ENCODE measurements at places on chromosomes 13 and 19.

DNA sequence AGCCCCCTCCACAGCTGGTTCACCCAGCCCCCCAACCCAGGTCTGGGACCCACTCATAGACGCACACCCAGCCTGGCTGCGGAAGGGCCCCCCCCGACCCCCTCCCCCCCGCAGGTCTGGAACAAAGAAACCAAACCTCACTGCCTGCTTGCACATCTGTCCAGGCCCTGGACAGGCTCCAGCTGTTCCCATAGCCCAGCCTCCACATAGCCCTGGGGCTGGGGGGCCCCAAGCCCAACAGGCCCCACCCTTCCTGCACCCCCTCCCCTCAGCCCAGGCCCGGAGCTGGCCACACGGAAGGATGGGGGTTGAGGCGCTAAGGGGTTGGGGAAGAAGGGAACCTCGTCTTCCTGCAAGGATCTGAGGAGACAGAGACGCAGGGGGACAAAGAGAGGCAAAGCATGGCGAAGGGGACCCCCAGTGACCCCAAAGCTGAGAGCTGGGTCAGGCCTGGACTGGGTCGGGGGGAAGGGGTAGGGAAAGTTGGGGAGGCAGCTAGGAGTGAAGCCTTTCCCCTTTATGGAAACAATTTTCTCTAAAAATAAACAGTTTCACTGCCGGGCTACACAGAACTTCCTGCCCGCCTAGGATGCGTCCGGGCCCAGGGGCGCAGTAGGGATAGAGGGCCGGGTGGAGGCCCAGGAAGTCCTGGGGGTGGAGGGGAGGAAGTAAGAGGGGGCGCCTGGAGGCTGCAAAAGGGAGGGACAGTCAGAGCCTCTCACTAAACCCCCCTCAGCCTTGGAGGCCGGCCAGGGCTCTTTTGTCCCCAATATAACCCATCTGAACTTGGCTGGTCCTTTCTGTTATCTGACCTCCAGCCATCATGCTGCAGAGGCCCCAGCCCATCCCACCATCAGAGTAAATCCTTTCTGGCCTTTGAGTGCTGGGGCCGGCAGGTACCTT lies 2.4 kb downstream of the KANK2 start:
- no peak for DNase-seq

DNA sequence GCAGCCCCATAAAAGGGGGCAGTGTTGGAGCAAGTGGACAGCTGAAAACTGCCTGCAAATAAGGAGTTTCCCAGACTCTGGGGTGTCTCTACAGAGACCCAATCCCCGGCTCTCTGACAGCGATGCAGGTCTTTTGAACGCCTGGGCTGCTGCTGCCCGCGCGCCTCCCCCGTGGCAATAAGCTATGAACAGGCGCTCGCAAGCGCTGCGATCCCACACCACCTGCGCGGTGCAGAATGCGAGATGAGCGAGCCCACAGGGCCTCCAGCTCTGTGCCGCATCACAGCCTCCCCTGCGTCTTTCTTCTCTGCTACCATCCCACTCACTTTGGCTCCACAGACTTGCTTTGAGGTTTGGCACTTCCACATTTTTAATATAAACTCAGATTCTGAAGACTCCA lies 62.3 kb downstream of the KCTD15 start:
- DNase-seq = no peak

GRCh38 chr13:111021270-111021669 lies 93.8 kb upstream of the ARHGEF7 start:
- no peak for DNase-seq

- DNase-seq = no peak
Observed at GRCh38 chr13:99721606-99722337, 220.5 kb downstream of the TM9SF2 start.

DNA sequence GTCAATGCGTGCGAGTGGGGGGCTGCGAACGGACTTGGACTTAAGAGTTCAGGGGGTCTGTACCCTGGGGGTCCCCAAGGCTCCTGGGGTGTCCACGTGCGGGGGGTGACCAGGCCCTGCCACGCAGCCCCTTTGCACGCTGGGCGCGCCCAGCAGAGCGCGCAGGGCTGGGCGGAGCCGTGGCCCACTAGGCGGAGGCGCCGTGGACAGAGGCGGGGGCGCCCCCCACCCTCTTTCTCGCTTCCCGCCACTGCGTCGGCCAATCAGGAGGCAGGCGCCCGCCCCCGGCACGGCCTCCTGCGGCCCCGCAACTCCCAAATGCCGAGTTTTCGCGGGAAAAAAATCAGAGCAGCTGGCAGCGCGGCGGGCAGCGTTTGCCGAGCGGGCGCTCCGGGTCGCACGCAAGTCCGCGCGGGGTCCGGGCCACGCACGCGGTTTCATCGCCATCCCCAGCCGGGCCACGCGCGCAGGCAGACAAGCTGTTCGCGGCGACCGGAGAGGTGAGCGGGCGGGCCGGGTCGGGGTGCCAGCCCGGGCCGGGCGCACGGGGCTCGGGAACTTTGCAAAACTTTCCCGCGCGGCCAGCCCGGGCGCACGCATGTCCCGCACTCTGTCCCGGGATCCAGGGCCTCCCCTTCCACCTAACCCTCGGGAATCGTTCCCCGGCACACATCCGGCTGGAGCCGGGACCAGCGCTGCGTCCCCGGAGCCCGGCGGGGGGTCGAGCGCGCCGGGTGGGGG lies at the start of gene UHRF1:
Gene UHRF1, plus strand, starts transcription at position 346 of the 741 bp plus-strand sequence. CDS start 1,385 bp downstream, outside the sequence.
- no peak for DNase-seq

- no peak for DNase-seq
Observed at GRCh38 chr13:59963383-59963782, 200.3 kb downstream of the DIAPH3 start.

GRCh38 chr19:10646456-10647159 lies 7.5 kb upstream of the ILF3 start:
- no peak for DNase-seq

- no peak for DNase-seq
Observed at GRCh38 chr19:35789978-35790944, 14.9 kb downstream of the ARHGAP33 start.

- DNase-seq = no peak
Observed at GRCh38 chr13:27639186-27639585, 17.5 kb downstream of the POLR1D start.

GRCh38 chr13:105602956-105603670 lies 932.3 kb downstream of the EFNB2 start:
- no peak for DNase-seq

DNA sequence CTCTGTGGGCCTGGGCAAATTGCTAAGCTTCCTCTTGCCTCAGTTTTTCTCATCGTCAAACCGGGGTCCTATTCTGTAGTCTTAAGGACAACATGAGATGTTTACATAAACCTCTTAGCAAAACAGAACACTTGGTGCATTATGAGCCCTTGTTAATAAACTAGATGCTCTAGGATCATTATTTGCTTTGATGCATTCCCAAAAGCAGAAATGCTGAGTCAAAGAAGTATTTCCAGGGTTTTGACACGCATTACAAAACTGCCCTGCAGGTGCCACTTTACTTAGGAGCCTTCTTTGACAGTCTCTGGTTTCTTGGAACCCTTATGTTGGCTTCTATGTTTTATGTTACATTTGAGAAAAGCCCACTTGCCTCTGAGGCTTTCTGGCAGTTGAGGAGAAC lies 12.1 kb downstream of the AKAP11 start:
- DNase-seq = no peak

DNA sequence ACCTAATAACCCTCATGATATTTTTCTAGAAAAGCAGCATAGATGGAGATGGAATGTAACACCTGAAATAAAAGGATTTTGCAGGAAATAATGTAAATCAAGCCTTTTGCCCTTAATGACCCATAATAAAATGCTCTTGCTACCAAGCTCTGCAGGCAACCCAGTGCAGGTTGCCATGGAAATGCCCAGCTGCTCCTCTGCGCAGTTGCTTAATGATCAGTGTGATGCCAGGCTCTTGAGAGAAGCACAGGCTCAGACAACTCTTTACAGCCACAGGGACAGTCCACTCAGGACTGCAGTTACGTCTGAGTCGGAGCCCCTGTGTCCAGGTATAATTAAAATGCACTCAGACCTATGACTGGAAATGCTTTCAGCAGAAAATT lies 165.5 kb downstream of the LACC1 start:
- DNase-seq = no peak

DNA sequence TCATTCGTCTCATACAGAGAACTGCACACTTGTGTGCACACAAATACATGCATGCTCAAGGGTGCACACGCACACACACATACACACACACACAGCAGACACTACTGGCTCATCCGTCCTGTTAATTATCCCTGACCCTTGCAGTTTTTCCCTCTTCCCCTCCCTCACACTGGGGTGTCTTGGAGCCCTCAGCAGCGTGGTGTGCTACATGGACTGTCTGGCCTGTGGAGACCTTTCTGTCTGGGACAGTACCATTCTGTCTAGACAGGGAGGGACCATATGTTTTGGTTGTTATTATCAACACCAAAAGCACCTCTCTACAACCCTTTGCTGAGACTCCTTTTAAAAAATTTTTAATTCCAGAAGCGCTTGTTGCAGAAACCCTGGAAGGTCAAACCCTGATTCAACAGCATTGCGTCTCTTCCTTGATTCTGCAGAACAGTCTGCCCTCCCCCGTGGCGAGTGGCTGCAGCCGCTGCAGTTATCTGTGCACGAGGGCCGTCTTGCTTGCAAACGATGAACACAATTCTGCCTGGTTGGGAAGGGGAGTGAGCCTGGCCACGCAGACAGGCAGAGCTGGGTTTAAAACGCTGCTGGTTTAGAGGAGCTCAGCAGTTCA lies 374.0 kb downstream of the IRS2 start:
- DNase-seq = no peak

GRCh38 chr13:112116187-112116950 lies 49.4 kb downstream of the SOX1 start:
- DNase-seq = no peak

GRCh38 chr13:113327391-113327765 lies 30.3 kb downstream of the LAMP1 start:
- DNase-seq = no peak

- DNase-seq = no peak
Observed at GRCh38 chr19:49560358-49560900, 19.9 kb downstream of the NOSIP start.

GRCh38 chr19:12675940-12676339 lies 5.7 kb downstream of the DHPS start:
- no peak for DNase-seq

DNA sequence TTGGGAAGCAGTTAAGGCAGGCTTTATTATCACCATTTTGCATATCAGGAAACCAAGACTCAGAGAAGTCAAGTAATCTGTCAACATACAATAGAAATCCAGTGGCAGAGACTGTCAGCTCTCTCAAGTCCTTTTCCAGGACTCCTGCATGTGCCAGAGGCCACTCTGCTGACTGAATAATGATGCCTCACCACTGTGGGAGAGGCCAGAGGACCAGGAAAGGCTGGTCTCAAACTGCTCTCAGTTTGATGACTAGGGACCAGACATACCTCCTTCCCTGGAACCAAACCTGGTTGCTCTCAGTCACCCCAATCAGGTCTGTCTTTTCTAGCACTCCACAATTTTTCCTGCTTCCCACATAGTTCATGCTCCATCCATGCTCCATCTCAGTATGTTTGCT lies 8.0 kb downstream of the RNASEH2B start:
- no peak for DNase-seq

DNA sequence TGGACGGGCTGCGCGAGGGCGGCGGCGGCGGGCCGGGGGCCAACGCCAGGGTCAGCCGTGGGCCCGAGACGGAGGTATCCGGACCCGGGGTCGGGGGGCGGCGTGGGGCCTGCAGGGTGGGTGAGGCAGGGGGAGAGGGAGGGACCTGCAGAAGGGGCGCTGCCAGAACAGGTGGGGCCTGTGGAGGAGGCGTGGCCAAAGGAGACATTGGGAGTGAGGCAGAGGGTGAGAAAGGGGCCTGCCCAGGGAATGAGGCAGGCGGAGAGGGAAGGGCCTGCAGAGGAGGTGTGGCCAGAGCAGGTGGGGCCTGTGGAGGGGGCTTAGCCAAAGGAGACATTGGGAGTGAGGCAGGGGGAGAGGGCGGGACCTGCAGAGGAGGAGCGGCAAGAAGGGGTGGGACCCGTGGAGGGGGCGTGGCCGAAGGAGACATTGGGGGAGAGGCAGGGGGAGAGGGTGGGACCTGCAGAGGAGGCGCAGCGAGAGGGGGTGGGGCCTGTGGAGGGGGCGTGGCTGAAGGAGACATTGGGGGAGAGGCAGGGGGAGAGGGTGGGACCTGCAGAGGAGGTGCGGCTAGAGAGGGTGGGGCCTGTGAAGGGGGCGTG lies 4.2 kb downstream of the PRR36 start:
- DNase-seq = no peak

GRCh38 chr13:52695856-52696255 lies 43.2 kb downstream of the SUGT1 start:
- peak; percentile 1 for DNase-seq

DNA sequence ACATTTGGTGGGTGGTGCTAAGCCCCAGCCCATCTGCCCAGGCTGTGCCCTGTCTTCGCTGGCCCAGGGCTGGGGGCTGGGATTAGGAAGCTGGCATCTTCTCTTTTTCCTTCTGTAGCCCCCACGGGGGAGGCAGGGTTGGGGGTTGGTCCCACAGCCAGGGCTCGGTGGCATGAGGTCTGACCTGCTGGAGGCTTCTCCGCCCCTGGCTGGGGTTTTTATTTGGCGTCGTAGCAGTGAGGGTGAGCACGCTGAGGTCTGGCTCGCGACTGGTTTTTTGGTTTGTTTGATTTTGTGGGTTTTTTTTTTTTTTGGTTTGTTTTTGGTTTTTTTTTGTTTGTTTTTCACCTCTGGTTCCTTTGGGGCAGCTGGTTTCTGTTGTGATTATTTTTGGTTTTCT lies 14.7 kb downstream of the ZNF574 start:
- DNase-seq = no peak

- no peak for DNase-seq
Observed at GRCh38 chr19:37845932-37846331, 60.5 kb downstream of the WDR87 start.
